ENCODE measurements at places on chromosomes 5 and 9. TPM values are rescaled to one million over a fixed set of nuclear protein-coding genes. Genes with fewer than 3 reads are reported as not detected.

The DOLPP1 gene
- total RNA-seq: 18.3 TPM

The SEMA4D gene
- total RNA-seq: 215 TPM

The ADRA1B gene
- total RNA-seq: 8.9 TPM

The FGF10 gene
- 1.2 TPM for total RNA-seq

The PCDH1 gene
- total RNA-seq: 115 TPM

The PDE6A gene
- total RNA-seq: not detected

The PCDHGB3 gene
- total RNA-seq: 10.6 TPM

The PCDHGB7 gene
- total RNA-seq: 21.3 TPM

The SOX30 gene
- 0.38 TPM for total RNA-seq

The MSMP gene
- not detected for total RNA-seq

The RANBP3L gene
- total RNA-seq: 58.0 TPM

The C5orf52 gene
- not detected for total RNA-seq

All from dorsolateral prefrontal cortex (tissue), 122 donors.